ENCODE measurements at places on chromosomes 7 and 10.

- no peak for DNase-seq
Observed at GRCh38 chr10:31524460-31524859, 205.4 kb downstream of the ZEB1 start.

- DNase-seq, result no peak
Observed at GRCh38 chr7:138919216-138919615, 62.0 kb downstream of the KIAA1549 start.

GRCh38 chr10:18178854-18179483 is 38.7 kb downstream of the CACNB2 start:
- DNase-seq, result peak; percentile 16

DNA sequence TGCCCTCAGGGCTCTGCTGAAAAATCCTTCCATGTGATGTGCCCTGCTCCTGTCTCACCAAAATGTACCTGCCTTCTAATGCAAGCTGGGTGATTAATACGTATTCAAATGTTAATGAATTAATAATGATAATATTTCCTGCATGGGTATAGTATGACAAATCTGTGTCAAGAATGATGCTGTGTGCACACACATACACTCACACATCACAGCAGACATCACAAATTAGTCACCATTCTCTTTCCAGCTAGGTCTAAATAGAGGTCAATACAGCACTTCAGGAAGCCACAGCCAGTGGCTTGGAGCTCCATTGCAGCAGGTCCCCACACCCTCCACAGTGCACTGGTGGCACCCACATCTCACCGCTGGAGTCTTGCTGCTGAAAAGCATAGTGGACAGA is 681.2 kb upstream of the NRP1 start:
- DNase-seq, result no peak

- no peak for DNase-seq
Observed at GRCh38 chr7:55409482-55410225, 44.5 kb downstream of the LANCL2 start.

GRCh38 chr10:2985729-2986232 is 81.6 kb upstream of the PFKP start:
- DNase-seq, result no peak

- DNase-seq, result no peak
Observed at GRCh38 chr7:141693082-141693481, 8.9 kb downstream of the DENND11 start.

DNA sequence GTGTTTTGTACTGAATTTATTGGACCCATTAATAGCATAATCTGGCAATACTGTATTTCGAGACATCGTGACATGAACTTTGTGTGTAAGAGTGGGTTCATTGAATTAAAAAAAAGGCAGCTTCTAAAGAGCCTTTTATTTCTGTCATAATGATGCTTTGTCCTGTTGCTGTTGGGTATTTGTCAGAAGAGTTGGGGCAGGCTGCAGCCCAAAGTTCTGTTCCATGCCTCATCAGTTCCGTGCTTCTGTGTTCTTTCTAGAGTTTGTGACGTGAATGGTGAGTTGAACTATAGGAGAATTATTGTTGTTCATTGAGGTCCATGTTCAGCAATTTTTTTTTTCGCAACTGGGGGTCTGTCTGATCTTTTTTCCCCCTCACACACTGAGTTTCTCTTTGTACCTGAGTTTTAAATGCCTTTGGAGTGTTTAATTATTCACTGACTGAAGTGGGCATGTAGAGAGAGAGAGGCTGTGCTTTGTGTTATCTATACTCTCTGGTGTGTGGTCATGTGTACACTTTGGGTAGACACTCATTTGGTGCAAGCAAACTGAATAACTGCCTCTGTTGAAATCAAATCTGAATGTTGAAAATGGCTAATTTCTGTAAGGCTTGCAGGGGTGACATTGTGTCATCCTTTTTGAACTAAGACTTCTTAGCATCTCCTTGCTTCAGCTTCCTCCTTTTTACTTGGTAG is 69.8 kb downstream of the ADD3 start:
- no peak for DNase-seq

DNA sequence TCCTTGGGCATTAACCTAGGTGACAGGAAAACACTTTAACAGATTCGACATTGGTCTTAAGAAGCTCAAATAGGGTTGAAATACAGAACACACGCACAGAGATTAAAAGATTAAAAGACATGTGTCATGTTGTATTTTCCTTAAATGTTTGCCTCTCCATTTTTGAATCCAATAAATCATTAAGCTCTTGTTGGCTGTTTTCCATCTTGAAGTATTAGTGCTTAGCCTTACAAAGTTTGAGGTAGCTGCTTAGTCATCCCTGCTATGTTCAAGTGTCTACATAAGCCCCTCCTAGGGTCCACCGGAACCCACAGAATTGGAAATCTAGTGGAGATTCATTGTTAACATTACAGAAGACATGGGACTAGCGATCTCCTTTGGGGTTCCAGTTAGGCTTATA is 12.7 kb upstream of the GJD4 start:
- DNase-seq, result no peak

GRCh38 chr10:121356183-121356582 is 242.1 kb downstream of the FGFR2 start:
- DNase-seq, result no peak

Data from cerebellar cortex (tissue), 1 donor.